ENCODE measurements at places on chromosomes 5 and 9.
A peak's percentile ranks its signal among the peaks of the same experiment; 100 is the strongest.

DNA sequence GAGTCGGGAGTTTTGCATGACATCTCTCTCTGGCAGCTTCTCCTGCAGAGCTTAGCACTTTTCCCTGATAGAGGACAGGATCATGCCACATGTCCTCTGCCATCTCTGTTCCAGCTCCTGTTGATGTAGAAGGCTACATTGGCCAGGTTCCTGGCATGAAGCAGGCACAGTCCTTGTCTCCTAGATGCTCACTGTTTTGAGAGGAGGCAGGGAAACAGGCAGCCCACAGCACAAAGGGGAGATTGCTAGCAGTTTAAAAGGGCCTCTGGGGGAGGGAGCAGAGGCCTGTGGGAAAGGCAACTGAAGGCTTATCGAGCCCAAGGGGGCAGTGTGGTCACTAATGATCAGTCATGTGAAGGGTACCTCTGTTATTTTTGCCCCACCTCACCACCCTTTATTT lies 10.7 kb downstream of the ARHGAP26 start:
- no peak for DNase-seq

- no peak for DNase-seq
Observed at GRCh38 chr5:175671013-175671412, 13.1 kb downstream of the HRH2 start.

DNA sequence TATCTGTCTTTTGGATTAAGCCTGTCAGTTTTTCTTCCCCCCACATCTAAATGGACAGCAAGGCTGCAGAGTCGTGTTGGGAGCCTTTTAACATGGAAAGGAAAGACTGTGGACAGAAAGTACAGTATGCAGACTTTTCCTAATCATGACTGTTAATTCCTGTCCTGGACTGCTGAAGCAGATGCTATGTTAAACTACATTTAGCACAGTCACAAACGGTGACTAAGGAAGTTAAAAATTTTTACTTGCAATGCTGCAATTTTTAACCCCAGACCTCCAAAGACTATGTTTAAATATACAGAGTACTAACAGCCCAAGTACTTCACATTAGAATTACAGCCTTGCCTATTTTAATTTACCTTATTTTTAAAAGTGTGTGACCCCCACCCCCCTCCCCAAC lies 51.8 kb downstream of the ELAVL2 start:
- DNase-seq: no peak

- no peak for DNase-seq
Observed at GRCh38 chr5:84605241-84605640, 220.6 kb upstream of the EDIL3 start.

DNA sequence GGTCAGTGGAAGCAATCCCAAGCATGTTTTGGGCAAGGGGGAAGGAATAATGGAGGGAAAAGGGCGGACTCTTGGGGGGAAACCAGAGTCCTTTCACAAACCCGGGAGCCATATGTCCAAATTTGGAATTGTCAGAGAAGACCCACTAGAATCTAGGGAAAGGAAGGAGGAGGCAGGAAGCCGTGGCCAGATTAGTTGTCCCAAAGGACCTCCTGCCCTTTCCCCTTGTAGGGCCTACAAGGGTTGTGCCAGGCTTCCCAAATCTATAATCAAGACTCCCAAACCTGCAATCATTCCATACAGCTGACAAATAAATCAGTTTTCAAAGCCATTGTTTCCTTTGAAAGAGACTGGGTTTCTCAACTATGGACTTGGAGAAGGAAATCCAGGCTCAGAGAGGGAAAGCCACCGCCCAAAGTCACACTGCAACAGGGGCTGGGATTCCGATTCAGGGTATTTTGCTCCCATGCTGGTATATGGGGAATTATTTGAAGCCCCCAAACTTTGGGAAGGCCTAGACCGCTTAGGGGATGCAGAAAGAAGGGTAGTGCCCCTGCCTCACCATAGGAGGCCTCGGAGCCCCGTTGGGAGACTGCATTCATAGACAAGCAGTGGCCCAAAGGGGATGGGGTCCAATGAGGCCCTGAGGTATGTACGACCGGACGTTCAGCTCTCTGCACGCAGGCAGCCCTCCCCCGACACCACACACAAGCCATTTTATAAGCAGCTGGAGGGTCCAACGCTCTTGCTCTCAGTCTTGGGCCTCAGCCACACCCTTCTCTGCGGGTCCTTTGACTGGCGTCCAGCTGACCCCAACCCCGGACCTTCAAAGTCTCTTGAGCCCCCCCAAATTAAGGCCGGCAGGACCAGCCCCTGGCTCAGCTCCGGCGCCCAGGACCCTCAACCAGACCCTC lies 815 bp downstream of the ANXA6 start:
- DNase-seq: peak; percentile 57

GRCh38 chr5:13749766-13750165 lies 194.7 kb downstream of the DNAH5 start:
- no peak for DNase-seq

DNA sequence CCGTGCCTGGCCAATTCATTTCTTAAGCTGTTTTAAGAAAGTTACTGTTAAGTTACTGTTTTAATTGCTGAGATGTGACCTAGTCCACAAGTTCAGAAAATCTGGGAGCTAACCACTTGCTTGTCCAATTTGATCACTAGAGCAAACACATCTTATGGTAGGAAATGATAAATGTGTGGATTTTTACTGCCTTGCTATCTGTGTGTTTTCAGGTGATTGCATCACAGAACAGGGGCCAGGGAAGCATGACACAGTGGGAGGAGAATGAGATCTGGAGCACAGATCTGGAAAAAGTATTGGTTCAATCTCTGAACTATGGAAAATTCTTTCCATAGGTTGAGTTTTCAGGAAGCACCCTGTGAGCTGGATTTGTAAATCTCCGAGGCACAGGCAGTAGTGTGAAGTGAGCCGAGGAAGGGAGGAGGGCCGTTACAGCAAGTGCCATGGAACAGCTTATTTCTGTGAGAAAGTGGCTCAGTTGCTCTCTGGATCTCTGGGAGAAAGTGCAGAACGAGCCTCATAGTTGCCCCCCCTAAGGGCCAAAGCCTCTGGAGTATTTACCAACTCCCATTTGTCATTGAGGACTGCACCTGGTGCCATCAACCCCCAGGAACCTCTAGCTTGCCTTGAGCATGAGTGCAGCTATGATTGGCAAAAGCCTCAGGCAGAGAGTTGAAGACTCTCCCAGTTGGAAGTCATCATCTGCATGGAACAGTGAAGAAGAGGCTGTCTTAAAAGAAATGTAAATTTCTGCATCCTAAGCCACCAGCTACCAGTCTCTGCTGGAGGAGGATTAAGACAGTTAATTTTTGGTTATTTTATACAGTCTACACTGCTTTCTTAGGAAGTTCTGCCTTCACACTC lies 161.8 kb upstream of the CLINT1 start:
- no peak for DNase-seq

GRCh38 chr5:142400415-142400814 lies 75.6 kb upstream of the SPRY4 start:
- no peak for DNase-seq

DNA sequence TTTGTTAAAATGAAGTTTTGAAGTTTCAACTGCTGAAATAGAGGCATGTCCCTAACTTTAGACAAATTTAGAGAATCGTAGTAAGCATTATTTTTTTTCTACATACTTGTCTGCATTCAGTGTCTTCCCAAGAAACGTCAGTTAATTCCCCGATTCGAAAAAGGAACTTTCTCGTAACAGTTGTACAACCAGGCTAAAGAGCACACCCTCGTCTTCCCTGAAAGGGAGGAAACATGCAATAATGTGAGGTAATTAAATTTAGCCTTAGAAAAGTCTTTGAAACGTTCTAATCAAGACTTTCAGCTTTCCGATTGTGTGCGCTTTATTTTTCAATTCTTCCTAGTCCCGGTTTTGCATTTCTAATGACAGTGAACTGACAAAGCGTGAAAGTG lies 374 bp upstream of the SLC1A3 start:
- no peak for DNase-seq

DNA sequence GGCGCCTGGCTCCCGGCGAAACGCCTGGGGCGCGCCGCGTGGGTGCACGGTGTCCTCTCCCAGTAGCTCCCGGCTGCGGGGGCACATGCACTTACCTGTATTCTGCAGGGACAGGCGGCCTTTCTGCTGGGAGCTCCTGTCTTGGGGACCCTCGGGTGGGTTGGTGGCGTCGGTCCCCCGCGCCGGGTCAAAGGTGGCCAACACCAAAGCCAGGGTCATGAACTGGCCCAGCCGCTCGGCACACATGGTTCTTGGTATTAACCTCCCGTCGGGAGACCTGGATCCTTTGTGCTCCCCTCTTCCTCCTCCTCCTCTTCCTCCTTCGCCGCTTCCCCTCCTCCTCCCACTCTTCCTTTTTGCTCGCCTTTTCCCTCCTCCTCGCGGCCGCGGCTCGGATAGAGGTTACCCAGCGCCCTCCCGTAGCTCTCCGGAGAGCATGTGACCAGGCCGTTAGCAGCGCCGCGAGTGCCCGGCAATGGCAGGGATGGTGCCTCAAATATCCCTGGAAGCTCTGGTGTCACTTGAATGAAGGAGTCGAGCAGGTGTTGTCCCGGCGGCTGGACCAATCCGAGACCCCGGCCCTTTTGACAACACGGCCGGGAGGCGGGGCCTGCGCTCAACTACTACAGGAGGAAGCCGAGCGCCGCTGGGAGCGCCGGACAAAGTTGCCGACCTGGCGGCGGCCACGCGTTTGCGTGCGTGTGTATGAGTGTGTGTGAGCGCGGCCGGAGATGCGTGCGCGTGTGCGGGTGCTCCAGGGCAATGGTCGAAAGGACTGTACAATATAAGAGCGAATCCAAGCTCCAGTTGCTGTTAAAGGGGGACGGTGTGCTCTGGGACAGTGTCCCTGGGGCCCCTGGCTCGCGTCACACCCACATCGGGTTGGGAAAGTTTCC lies at the start of gene STC2:
Gene STC2 (minus strand): TSS at position 467 of the 896 bp plus-strand sequence. CDS start 221 bp downstream, at position 246.
- peak; percentile 83 for DNase-seq

DNA sequence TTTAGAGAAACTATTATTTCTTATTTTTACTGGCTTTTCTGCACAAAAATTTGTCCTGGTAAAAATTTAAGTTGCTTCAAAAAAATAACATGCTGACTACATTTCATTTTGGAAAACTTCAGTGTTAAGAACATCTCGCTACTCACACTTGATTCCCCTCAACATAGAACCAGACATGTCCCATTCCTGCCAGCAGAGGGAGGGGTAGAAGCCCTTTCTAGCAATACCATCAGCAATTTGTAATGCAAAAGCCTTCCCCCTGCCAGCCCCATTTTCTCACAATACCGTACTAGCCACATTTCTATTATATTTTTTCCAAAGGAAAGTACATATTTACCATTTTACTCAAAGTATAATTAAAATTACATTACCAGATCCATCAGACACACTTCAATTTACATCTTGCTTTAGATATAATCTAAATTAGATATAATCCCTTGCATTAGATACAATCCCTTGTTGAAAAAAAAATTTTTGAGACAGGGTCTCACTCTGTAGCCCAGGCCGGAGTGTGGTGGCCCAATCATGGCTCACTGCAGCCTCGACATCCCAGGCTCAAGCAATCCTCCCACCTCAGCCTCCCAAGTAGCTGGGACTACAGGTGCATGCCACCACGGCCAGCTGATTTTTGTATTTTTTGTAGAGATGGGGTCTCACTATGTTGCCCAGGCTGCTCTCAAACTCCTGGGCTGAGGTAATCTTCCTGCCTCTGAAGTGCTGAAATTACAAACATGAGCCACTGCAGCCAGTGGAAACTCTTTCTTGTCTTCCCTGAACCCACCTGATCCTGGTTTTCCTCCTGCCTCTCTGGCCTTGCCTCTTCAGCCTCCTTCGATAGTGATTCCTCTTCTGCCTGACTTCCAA lies 39.6 kb upstream of the IDNK start:
- DNase-seq: peak; percentile 18

GRCh38 chr9:69168709-69169217 lies 5.3 kb upstream of the TJP2 start:
- peak; percentile 84 for DNase-seq

GRCh38 chr5:33885679-33886078 lies 6.1 kb downstream of the ADAMTS12 start:
- DNase-seq: no peak

- DNase-seq: no peak
Observed at GRCh38 chr9:136436055-136436634, 3.5 kb downstream of the INPP5E start.

DNA sequence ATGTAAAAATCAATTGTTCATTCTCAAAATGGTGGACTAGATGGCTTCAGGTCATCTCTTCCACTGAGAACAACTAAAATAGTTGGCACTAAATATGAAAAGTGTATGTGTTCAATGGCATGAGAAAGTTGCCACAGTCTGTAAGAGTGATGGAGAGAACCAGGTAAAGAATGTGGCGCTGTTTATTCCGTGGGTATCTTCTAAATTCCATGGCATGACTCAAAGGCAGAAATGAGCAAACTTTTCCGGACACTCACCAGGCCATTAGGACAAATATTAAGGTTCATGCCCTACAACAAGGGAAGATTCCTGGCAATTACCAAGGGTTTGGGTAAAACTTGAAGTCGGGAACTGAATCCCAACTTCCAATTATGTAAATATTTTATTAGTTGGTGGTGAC lies 825.4 kb upstream of the CDH6 start:
- no peak for DNase-seq

GRCh38 chr5:142941245-142941644 lies 171.1 kb downstream of the ARHGAP26 start:
- no peak for DNase-seq

GRCh38 chr5:2066373-2066772 lies 183.6 kb upstream of the IRX4 start:
- no peak for DNase-seq

DNA sequence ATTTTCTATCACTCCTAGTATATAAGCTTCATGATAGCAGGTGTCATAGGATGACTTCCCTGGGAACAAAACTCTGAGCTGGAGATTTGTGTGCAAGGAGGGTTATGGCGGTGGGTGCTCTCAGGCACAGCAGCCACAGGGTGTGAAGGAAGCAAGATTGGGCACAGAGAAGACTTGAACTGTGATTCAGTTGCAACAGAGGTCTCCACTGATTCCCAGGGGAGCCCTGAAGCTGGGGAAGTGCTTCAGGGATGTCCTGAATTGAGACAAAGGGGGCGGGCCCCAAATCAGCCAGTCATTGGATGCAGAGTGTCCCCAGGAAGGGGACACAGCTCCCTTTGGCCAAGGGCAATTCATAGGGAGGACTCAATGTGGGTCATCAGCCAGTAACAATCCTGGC lies 44.4 kb upstream of the ANKRD55 start:
- no peak for DNase-seq

DNA sequence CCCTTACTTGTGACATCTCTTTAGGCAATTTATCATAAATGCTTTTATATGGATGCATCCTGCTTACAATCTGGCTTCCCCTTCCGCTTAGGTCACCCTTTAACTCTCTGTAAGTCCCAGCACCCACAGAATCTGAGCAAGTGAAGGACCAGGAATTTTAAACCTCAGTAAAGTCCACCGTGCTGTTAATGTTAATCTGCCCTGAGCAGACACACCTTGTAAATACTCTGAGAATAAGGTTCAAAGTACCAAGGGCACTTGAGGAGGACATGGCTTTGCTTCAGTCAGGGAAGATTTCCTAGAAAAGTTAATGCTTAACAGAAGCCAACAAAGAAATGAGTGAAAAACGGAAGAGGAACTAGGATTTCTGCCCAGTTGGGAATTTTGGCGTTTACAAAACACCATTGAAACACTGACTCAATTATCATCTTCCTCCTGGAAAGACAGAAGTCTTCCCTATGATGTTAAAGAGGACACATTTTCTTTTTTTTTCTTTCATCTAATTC lies 26.4 kb upstream of the TTC39B start:
- no peak for DNase-seq
